Breast epithelium (tissue), 4 donors: ENCODE measurements at places on chromosomes 1 and 21. TPM values are rescaled to one million over a fixed set of nuclear protein-coding genes. Genes with fewer than 3 reads are reported as not detected.

- no peaks in the 10 kb centered on the region for H3K36me3 ChIP-seq
- no peaks in the 10 kb centered on the region for H3K27me3 ChIP-seq
- H3K4me3 ChIP-seq: no peak overlapping the region
- DNase-seq: no peak
- H3K27ac ChIP-seq: no peak overlapping the region
These were observed 13.8 kb downstream of the INTS7 start for GRCh38 chr1:212021563-212021962.

DNA sequence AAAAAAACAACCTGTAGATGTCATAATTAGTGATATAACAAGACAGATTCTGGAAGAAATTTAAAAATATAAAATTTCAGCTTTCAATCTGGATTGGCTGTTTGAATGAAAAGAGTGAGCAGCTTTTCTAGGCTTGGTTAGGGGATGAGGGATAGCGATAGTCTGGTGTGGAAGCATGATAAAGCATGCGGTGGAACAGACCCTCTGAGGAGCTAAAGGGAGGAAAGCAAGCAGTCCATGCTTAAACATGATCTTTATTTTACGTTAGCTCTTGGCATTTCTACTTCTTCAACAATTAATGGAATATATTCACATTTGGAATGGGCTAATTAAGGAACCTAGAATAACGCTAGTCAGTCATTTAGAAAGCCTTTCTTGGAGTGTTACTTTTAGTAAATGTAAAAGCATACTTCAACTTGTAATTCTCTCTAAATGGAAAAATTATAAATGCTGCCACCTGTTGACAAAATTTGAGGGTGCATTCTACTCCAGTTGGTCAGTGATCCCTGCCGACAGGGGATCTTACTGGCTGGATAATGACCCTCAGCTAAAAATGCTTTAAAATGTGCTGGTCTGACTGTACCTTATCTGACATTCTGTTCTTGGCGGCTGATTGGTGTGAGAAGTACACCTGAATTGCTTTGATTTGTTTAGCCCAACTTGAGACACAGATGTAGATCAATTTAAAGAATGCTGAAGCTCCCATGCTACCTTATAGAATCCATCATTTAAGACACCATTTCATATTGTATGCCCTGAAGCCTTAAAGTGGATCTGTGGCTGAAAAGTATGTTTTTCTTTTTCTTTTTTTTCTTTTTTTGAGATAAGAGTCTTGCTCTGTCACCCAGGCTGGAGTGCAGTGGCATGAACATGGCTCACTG is 61.2 kb downstream of the AK4 start:
- H3K27ac ChIP-seq: no peak overlapping the region
- no peaks in the 10 kb centered on the region for H3K27me3 ChIP-seq
- no peak for DNase-seq
- H3K4me3 ChIP-seq: no peak overlapping the region
- no peaks in the 10 kb centered on the region for H3K4me1 ChIP-seq
- H3K36me3 ChIP-seq: no peaks in the 10 kb centered on the region

DNA sequence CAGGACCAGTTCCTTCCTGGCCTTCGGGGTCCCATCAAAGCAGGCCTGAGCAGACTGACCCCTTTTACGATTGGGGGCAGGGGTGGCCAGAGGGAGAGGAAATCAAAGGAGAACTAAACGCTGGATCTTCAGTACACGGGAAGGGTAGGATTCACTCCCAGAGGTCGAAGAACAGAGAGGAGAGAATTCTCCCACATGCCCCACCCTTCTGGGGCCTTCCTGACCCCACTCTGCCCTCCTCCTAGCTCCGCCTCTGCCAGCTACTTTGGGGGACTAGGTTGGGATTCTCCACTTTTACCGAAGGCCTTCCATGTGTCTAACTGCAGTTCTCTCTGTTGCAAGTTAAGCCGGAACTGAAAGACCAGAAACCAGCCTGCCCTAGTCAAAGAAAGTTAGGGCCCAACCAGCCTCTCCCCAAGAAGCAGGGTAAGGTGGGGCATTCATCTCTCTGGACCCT is 654 bp upstream of the ARHGEF2 start:
- no peaks in the 10 kb centered on the region for H3K36me3 ChIP-seq
- peaks cover 36% of the 10 kb centered on the region for H3K4me1 ChIP-seq
- DNase-seq: no peak
- H3K27ac ChIP-seq: peak overlapping the region; percentile 99
- H3K27me3 ChIP-seq: no peaks in the 10 kb centered on the region

- H3K4me3 ChIP-seq: no peak overlapping the region
- DNase-seq: no peak
- H3K36me3 ChIP-seq: no peaks in the 10 kb centered on the region
- no peaks in the 10 kb centered on the region for H3K27me3 ChIP-seq
- H3K4me1 ChIP-seq: no peaks in the 10 kb centered on the region
These were observed 7.4 kb downstream of the DCST2 start for GRCh38 chr1:155026154-155026553.

SPATA45 gene
- total RNA-seq: not detected
